ENCODE measurements at places on chromosomes 11 and 22. TPM values are rescaled to one million over a fixed set of nuclear protein-coding genes. Genes with fewer than 3 reads are reported as not detected.

Gene TMEM191C
- polyA plus RNA-seq: 1.2 TPM

- H3K27me3 ChIP-seq: no peaks in the 10 kb centered on the region
- DNase-seq: peak; percentile 40
- H3K36me3 ChIP-seq: no peaks in the 10 kb centered on the region
- H3K27ac ChIP-seq: no peak overlapping the region
- peaks cover 16% of the 10 kb centered on the region for H3K4me1 ChIP-seq
Measured at GRCh38 chr11:19447150-19447566, 206.4 kb upstream of the E2F8 start.

DNA sequence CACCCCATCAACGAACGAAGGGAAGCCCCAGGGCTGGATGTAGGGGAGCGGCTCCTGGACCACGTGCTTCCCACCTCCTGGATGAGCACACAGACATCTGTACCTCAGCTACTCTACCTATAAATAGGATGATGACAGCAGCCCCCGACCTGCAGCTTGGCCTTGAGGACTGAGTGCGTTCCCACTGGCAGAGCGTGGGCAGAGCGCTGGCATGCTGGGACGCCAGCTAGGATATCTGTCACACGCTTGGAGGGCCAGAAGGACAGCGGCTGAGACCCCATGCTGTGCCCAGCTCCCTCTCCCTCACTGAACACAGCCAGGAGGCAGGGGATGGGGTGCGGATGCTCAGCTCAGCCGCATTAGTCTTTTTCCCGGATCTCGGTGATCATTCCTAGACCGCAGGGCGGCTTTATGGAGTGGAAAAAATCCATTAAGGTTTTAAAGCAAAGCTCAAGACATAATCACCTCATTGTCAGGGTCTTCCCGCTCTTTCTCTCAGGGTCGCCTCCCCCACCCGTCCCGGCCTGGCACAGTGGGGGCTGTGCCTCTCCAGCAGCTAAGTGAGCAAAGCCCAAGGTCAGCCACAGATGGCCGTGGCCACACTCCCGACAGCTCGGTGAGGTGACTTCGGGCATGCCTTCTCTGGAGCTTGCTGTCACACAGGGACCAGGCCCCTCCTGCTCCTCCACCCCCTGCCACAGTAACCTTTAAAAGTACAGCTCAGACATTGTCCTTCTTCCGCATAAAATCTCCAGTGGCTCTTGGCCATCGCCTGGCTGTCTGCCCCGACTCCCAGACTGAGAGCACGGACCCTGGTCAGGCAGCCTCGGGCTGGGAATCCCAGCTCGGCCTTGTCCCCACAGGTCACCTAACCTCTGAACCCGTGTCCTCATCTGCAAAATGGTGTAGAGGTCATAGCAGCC is 69.6 kb upstream of the SHISAL1 start:
- no peak overlapping the region for H3K27ac ChIP-seq
- H3K27me3 ChIP-seq: peaks cover 21% of the 10 kb centered on the region
- no peak overlapping the region for H3K4me3 ChIP-seq
- no peaks in the 10 kb centered on the region for H3K4me1 ChIP-seq
- H3K36me3 ChIP-seq: no peaks in the 10 kb centered on the region

- peaks cover 35% of the 10 kb centered on the region for H3K36me3 ChIP-seq
- peaks cover 22% of the 10 kb centered on the region for H3K4me1 ChIP-seq
- H3K27me3 ChIP-seq: no peaks in the 10 kb centered on the region
- peak overlapping the region; percentile 78 for H3K27ac ChIP-seq
Measured at GRCh38 chr11:118633979-118634378, 26.6 kb downstream of the PHLDB1 start.

DNA sequence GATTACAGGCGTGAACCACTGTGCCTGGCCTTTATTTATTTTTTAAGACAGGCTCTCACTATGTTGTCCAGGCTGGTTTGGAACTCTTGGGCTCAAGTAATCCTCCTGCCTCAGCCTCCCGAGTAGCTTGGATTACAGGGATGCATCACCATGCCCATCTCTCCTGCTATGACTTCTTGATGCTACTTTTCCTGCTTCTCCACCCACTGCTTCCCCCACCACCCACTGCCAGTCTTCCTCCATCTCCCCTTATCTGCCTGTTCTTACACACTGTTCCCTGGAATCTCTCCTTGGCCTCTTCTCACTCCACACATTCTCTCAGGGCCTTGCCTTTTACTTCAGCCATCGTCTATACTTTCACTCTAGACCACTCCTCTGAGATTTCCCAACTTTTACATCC is 17.3 kb upstream of the TPP1 start:
- H3K27me3 ChIP-seq: no peaks in the 10 kb centered on the region
- DNase-seq: no peak
- no peak overlapping the region for H3K4me3 ChIP-seq

DNA sequence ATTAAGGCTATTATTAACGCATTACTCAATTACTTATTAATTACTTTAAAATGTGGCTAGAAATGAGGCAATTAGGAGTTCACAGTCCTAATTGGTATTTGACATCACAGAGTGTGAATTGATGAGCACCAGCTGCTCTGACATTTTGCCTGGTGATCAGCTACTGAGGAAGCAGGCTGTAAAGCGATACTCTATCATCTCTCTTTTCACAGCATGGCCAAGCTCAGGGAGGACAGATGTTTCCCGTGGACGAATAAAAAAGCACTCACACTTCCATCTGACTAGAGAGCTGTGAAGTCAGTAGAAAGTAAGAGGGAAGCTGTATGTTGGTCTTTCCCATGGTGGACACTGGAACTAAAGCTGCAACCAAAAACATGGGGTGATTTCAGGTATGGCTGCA is 29.1 kb upstream of the SYT9 start:
- DNase-seq: no peak
- H3K4me3 ChIP-seq: no peak overlapping the region
- no peak overlapping the region for H3K27ac ChIP-seq
- H3K4me1 ChIP-seq: no peaks in the 10 kb centered on the region
- no peaks in the 10 kb centered on the region for H3K36me3 ChIP-seq
- no peaks in the 10 kb centered on the region for H3K27me3 ChIP-seq

DNA sequence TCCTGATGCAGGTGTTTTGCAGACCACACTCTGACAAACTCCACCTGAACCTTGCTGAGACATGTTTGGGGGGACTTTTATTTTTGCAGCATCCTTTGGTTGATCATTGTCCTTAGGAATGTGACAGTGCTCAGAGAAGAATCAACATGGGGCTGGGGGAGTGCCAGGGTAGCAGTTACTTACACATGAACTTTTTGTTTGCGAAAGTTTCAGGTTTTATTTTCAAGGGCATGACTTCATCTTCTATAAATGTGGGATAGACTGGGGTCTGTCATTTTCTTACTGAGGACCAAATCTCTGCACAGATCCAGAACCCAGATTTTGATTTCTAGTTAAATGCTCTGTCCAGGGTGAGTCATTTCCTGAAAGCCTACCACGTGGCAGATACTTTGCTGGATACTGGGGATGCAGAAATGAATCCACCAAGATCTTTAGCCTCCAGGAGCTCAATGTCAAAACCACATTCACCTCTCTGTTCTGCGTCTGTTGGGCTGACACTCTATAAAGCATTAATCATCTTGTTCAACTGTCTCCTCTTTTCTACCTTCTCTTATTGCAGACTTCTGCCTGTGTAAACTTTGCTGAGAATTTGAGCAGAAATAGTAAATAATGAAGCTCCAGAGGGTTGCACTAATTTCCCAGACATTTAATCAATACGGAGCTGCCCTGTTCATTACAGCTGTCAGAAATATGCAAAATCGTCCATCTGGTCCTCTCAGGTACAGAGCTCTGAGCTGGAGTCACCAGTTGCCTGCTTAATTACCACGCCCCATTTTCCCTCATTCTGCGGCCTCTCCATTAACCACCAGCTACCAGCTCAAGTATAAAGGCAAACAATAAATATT is 387.9 kb downstream of the MIAT start:
- peak; percentile 74 for DNase-seq
- H3K27ac ChIP-seq: no peak overlapping the region
- H3K36me3 ChIP-seq: no peaks in the 10 kb centered on the region
- peaks cover 11% of the 10 kb centered on the region for H3K4me1 ChIP-seq
- H3K4me3 ChIP-seq: no peak overlapping the region

DNA sequence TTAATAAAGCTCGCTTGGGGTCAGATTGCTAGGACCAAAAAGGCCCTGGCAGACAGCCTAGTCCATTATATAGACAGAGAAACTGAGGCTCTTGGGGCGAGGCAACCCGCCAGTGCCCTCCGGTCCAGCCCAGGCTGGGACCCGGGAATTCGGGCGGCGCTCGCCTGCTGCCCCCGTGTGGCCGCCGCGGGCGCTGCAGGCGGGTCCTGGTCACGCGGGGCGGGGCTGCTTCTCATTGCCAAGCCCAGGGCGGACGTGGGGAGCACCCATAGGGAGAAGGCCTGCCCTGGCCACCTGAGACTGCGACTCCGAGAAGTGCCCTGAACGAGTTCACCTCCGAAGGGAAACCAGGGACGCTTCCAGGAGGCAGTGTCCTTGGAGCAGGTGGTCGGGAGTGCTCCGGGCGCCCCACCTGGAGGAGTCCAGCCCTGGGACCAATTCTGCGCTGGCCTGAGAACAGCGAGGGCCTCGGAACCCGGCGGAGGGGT is 36.0 kb upstream of the CSNK1E start:
- no peaks in the 10 kb centered on the region for H3K4me1 ChIP-seq
- no peaks in the 10 kb centered on the region for H3K36me3 ChIP-seq
- H3K4me3 ChIP-seq: no peak overlapping the region
- DNase-seq: peak; percentile 75
- no peaks in the 10 kb centered on the region for H3K27me3 ChIP-seq
